ENCODE measurements at places on chromosomes 2 and 18. TPM values are rescaled to one million over a fixed set of nuclear protein-coding genes. Genes with fewer than 3 reads are reported as not detected.
A peak's percentile ranks its signal among the peaks of the same experiment; 100 is the strongest.

DNA sequence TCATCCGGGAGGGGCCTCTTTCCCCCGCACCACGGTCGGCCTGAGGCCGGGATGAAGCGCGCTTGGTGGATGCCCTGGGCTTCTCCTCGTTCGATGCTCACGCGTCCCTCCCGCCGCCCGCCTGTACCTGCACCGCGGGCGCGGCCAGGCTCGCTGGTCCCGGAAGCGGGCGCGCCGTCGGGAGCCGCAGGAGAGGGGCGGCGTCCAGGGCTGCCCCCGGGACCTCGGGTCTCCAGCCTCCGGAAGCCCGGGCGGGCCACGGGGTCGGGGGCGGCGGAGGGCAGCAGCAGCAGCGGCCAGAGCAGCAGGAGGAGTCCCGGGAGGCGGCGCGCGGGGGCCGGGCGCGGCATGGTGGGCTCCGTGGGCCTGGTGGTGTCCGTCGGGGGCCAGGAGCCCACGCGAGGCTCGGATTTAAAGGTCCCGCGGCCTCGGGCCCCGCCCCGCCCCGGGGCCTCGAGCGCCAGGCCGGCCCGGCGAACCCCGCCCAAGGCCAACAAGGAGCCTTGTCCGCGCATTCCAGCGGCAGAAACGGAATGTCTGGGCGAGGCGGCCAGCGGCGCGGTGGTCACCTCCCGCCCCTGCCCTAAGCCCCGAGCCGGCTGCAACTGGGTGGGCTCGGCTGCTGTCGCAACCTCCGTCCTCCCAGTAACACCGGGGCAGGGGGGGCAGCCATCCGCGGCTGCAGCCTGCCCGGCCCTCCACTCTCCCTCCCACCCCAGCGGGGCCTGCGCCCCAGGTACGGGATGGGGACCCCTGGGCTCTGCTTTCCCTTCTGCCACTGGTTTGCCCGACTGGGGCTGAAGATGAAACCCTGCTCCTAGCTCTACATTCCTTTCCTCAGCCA lies at the start of gene MATN3:
Gene MATN3 (minus strand): TSS at position 387 of the 844 bp plus-strand sequence. CDS start 37 bp downstream, at position 350.
- no peak for DNase-seq
- peak within 1 kb of the TSS; percentile 73 for H3K4me3 ChIP-seq
- peak within 1 kb of the TSS; percentile 61 for H3K27ac ChIP-seq

- H3K4me3 ChIP-seq: no peak overlapping the region
- H3K36me3 ChIP-seq: no peaks in the 10 kb centered on the region
- peaks cover 33% of the 10 kb centered on the region for H3K4me1 ChIP-seq
Measured at GRCh38 chr2:30288561-30288960, 57.2 kb downstream of the LBH start.

Gene NFATC1
- total RNA-seq: 13.4 TPM

DNA sequence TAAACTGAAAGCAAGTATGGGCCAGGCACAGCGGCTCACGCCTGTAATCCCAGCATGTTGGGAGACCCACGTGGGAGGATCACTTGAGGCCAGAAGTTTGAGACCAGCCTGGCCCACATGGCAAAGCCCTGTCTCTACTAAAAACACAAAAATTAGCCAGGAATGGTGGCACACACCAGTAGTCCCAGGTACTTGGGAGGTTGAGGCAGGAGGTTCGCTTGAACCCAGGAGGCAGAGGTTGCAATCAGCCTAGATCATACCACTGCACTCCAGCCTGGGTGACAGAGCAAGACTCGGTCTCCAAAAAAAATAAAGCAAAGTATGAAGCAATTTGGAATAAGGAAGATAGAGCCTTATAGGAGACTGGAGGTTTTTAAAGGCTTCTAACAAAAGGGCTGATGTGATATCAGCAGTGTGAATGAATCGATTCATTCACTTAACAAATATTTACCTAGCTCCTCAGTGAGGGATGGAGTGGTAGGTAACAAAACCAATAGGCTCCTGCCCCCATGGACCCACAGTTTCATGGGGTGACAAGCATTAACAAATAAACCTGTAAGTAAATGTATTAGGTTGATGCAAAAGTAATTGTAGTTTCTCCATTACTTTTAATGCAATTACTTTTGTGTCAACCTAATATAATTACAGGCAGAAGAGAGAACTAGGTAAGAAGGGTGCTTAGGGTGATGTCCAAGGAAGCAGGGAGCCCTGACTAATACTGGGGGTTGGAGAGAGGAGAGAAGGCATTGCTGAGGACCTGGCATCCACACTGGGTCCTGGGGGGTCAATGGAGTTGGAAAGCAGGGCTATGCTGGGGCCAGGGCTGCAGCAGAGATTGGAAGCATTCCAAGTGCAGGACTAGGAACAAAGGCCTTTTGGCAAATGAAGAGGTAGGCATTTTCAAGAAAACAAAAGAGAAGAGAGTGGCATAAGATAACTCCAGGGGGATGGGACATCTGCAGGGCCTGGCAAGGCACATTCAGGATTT lies 195.4 kb upstream of the ARL4C start:
- DNase-seq: no peak
- H3K27me3 ChIP-seq: peaks cover 56% of the 10 kb centered on the region
- no peak overlapping the region for H3K4me3 ChIP-seq
- peaks cover 35% of the 10 kb centered on the region for H3K4me1 ChIP-seq
- H3K36me3 ChIP-seq: peaks cover 13% of the 10 kb centered on the region

DNA sequence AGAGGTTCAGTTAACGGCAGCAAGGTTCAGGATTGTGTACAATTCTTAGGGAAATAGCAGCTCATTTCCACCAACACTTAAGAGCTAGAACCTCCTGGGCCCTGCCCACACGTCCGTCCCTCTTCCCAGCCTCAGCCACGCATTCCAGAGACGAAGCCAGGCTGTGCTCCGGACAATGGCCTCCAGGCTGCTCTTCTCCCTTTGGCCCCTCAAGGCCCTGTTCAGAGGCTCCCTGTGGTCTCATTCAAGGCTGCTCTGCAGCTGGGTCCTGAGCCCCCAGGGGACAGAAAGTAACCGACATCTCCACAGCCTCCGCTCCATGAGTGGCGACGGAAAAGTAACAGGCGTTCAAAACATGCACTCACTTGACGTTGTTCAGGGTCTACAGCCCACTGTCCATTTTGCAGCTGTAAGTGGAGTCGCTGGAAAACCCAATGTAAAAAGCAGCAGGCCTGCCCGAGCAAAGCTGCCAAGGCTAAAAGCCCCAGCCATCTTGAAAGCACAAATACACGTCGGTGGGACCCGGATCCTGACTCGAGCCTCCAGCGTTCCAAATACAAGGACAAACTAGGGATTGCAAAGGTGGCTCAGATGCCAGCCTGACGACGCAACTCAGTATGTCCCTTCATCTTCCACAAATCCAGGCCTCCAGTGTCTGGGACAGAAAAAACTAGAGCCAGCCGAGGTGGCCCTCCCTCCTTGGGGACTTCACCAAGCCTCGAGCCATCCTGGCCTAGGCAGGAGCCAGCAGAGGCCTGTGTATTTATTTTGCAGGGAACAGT lies 76.9 kb downstream of the NDUFA10 start:
- H3K4me1 ChIP-seq: peaks cover 4% of the 10 kb centered on the region
- H3K36me3 ChIP-seq: peaks cover 3% of the 10 kb centered on the region
- H3K27me3 ChIP-seq: no peaks in the 10 kb centered on the region
- H3K27ac ChIP-seq: no peak overlapping the region
- no peak for DNase-seq

Gene IL1B
- 1.7 TPM for total RNA-seq

DNA sequence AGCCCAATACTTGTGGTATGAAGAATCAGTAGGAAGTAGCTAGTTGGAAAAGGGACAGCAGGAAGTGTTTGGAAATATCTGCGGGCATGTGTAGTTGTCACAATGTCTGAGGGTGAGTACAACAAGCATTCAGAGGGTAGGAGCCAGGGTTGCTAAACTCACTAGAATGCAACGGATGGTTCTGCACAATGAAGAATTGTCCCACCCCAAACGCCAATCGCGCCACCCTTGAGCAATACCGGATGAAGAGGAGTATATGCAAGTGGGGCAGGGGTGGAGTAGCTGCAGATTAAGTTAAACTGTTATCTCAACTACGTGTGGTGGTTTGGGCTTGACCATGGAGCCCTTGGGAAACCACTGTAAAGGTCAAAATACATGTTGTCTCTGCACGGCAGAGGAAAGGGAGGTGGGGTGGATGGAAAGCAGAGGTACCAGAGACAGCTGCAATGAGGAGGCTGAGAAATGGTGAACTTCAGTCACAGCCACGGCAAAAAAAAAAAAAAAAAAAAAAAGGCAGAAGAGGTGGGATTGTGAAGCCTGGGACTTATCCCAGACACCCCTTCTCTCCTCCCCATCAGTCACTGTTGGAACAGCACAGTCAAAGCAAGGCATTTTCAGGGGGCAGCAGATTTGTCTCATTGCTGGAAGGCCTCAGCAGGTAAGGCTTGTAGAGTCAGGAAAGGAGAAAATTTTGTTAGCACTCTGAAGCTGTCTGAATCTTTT lies 5.2 kb downstream of the CCL20 start:
- DNase-seq: no peak
- H3K4me3 ChIP-seq: no peak overlapping the region
- H3K27me3 ChIP-seq: no peaks in the 10 kb centered on the region
- H3K27ac ChIP-seq: peak overlapping the region; percentile 19
- no peaks in the 10 kb centered on the region for H3K36me3 ChIP-seq

GRCh38 chr18:21335927-21336488 lies 94.0 kb downstream of the GREB1L start:
- no peak overlapping the region for H3K4me3 ChIP-seq
- no peaks in the 10 kb centered on the region for H3K27me3 ChIP-seq
- no peak for DNase-seq
- H3K36me3 ChIP-seq: no peaks in the 10 kb centered on the region
- peaks cover 14% of the 10 kb centered on the region for H3K4me1 ChIP-seq

Gene ABCG5
- not detected for total RNA-seq

DNA sequence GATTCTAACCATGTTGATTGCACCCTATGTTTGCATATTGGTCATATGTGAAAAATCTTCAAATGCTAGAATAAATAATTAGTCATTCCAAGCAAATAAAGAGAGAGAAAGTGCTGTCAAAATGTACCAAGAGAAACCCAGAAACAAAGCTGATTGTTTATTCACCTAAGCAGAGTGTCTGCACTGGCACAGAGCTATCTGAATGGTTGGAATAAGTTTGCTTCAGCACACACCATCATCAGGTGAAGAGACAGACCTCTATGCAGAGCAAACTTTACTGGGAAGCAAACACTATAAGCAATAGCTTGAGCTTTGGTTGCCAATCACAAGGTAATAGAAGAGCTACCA lies 25.4 kb downstream of the DSG4 start:
- H3K27me3 ChIP-seq: no peaks in the 10 kb centered on the region
- no peaks in the 10 kb centered on the region for H3K36me3 ChIP-seq
- no peak overlapping the region for H3K4me3 ChIP-seq
- no peak for DNase-seq

DNA sequence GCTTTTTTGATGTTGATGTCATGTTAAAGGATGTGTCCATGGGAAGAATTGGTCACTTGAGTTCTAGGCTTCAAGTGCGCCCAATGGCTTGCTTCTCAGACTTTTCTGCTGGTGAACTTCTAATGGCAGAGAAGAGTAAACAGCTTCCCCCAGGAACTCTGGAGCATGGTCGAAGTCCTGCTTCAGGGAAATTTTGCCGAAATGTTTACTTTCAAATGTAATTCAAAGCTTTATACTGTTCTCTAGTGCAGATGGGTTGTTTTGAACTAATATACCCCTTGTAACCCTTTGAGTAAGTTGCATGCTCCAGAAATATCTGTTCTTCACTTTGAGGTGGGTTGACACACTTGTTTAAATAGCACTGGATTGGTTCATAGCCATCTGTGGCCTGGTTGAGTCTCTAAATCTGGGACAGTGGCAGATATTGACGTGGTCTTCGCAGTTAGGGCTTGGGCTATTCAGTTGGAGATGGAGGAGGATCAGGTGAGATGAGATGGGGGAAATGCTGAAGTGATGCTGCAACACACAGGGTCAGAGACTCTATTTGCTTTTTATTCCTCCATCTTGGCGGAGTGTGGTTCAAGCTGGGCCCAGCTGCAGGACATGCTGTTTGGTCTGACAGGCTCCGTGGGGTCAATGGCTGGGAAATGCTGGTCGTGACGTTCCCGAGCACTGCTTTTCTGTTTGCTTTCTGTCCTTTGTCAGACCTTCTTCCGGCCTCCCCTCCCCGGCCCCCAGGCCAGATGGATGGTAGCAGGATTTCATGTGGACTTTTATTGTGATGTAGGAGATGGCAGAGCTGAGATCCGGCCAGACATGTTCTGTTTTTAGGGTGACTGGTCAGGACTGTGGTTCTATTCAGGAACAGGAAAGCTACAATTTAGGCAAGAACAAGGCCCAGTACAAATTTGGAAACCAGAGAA lies 35.9 kb downstream of the MYO1B start:
- H3K4me1 ChIP-seq: peaks cover 14% of the 10 kb centered on the region
- no peak overlapping the region for H3K27ac ChIP-seq
- H3K4me3 ChIP-seq: no peak overlapping the region
- H3K36me3 ChIP-seq: peaks cover 26% of the 10 kb centered on the region
- no peaks in the 10 kb centered on the region for H3K27me3 ChIP-seq

DNA sequence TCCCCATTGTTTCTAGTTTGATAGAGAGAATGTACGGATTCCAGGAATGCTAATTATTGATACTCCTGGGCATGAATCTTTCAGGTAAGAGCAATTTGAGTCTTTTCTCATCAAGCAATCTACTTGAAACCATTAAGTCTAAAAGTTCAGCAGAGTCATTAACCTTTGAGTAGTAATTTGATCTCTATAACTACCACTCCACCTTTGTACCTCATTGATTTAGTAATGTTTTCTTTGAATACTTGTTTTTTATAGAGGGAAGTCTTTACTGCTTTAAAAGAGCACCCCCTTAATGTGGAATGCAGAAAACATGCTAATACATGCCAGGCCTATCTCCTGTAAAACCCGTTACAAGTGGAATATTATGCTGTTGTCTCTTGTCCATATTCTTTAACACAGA lies 45.0 kb downstream of the EIF5B start:
- no peak for DNase-seq
- peaks cover 54% of the 10 kb centered on the region for H3K36me3 ChIP-seq
- H3K27ac ChIP-seq: no peak overlapping the region

DNA sequence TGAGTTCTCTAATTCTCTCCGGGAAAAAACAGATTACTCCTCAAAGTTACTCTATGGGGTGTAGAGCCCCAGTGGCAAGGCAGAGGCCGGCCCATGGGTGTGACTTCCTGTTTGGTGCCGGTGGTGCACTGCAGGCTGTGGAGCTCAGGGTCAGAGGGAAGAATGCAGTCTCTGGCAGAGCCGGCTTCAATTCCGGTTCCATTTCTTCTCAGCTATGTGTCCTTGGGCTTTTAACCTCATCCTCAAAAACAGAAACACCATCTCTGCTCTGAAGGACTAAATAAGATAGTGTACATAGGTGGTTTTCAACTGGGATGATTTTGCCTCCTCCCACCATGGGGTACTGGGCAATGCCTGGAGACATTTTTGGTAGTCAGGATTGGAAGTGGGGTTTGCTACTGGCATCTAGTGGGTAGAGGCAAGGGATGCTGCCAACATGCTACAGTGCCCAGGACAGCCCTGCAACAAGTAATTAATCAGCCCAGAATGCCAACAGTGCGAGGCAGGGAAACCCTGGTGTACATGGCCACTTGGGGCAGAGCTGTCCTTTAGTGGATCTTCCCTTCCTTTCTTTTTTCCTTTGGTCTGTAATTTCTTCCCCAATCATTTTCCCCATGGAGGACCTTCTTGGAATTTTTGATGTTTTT lies 81.2 kb downstream of the INSIG2 start:
- peaks cover 8% of the 10 kb centered on the region for H3K27me3 ChIP-seq
- no peak for DNase-seq
- H3K4me1 ChIP-seq: peaks cover 10% of the 10 kb centered on the region
- no peaks in the 10 kb centered on the region for H3K36me3 ChIP-seq
- H3K4me3 ChIP-seq: no peak overlapping the region
